ENCODE measurements at places on chromosomes 2 and 18. TPM values are rescaled to one million over a fixed set of nuclear protein-coding genes. Genes with fewer than 3 reads are reported as not detected.

ARHGAP28 gene
- total RNA-seq = 76.8 TPM

MC2R gene
- not detected for total RNA-seq

BOLL gene
- total RNA-seq = 51.0 TPM

ANTXR1 gene
- 16.6 TPM for total RNA-seq

EMILIN1 gene
- total RNA-seq = 29.2 TPM

- no peak for DNase-seq
These were observed 93.3 kb downstream of the ALPK2 start for GRCh38 chr18:58535340-58536201.

GRCh38 chr18:63480915-63481314 lies 4.2 kb downstream of the SERPINB5 start:
- DNase-seq = no peak

VWC2L gene
- total RNA-seq = 1.6 TPM

DNA sequence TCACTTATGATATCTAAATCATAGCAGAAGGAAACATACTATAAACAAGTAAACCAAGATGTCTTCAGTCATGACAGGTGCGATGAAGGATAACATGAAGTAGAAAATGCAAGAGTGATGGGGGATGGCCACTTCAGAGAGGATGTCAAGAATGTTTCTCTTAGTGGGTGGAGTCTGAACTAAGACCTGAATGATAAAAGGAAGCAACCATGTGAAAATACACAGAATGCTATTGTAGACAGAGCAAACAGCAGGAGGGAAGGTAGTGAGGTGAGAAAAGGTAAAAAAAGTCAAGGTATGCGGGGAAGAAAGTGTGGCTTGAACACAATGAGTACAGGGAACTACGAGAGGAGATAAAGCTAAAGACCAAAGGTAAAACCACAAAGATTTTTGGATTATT lies 341.6 kb downstream of the FBXO15 start:
- DNase-seq = no peak

DNA sequence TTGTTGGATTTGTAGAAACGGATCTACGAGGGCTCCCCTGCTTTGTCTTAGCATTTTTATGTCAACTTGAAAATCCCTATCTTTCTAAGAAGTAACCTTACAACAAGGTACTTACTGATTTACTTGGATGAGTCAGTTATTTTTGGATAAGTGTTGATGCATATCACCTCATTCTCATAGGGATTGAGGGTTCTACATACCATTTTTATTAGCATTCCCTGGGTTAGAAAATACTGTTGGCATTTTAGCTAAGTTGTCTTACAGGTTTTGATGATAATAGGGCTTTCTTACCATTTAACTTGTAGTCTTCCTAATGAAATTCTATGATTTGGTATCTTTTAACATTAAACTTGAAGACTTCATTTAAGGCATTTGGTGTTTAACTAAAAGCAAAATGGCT lies 125.2 kb downstream of the UBE2E3 start:
- DNase-seq = no peak

MROH2A gene
- 10.7 TPM for total RNA-seq

Data from testis (tissue), 5 donors.